SJSA1 (cell line): ENCODE measurements at places on chromosomes 4 and X. TPM values are rescaled to one million over a fixed set of nuclear protein-coding genes. Genes with fewer than 3 reads are reported as not detected.

The ARHGAP24 gene
- 3.4 and 5.4 TPM in 2 replicates for total RNA-seq

The ADH1A gene
- total RNA-seq = not detected in 2 replicates

The CDKN2AIP gene
- total RNA-seq = 21.7 and 24.7 TPM in 2 replicates

The VCX3A gene
- total RNA-seq = not detected in 2 replicates

- no peak for DNase-seq
- no peaks in the 10 kb centered on the region for H3K27me3 ChIP-seq
- H3K4me1 ChIP-seq = no peaks in the 10 kb centered on the region
- no peak overlapping the region for H3K27ac ChIP-seq
Observed at GRCh38 chr4:120775431-120775830, 147.1 kb downstream of the PRDM5 start.

DNA sequence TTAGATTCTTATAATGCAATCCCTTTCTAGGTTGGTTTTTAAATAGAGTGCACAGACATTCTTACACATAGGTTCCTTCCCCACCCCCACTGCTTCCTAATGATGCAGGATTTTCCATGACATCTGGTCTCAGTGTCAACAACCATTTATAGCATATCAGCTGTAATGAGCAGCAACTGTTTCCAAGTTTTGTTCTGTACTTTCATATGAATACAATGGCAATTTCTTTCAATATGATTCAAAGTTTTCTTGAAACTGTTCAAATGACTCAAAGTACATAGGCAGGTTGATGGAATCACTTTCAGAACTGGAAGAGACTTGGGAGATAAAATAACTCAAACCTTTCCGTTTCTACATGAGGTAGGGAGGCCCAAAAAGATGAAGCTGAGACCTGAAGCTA lies 220.7 kb downstream of the CAMK2D start:
- no peak overlapping the region for H3K27ac ChIP-seq
- H3K4me1 ChIP-seq = 0 out of 2 replicates have a peak, but pooled peaks cover 5% of the 10 kb centered on the region
- no peaks in the 10 kb centered on the region for H3K27me3 ChIP-seq
- DNase-seq = no peak
- H3K4me3 ChIP-seq = no peak overlapping the region
- no peaks in the 10 kb centered on the region for H3K36me3 ChIP-seq

GRCh38 chr4:152451496-152451895 lies 84.4 kb downstream of the FBXW7 start:
- H3K4me1 ChIP-seq = no peaks in the 10 kb centered on the region
- no peak for DNase-seq
- H3K4me3 ChIP-seq = no peak overlapping the region
- no peaks in the 10 kb centered on the region for H3K36me3 ChIP-seq
- no peaks in the 10 kb centered on the region for H3K27me3 ChIP-seq

DNA sequence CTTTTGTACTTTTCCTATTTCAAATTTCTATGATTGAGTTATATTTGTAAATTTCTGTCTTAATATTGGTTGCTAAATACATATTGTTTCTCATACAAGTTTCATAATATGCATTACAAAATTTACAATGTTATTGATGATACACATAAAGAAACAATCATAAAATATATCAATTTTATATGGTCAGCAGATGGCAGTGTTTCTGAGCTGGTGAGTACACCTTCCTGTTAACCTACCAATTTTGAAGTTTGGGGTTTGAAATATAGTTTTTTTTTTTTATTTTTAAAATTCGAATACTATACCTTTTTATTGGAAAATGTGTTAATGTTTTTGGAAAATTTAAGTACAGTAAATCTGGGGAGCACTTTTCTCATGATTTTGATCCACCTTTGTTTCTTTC lies 1953.1 kb upstream of the ADGRL3 start:
- H3K4me3 ChIP-seq = no peak overlapping the region
- H3K27me3 ChIP-seq = no peaks in the 10 kb centered on the region
- no peaks in the 10 kb centered on the region for H3K36me3 ChIP-seq
- H3K4me1 ChIP-seq = no peaks in the 10 kb centered on the region
- no peak for DNase-seq
- H3K27ac ChIP-seq = no peak overlapping the region

GRCh38 chr4:158316264-158316663 lies 106.0 kb downstream of the TMEM144 start:
- peaks cover 57% of the 10 kb centered on the region for H3K4me1 ChIP-seq
- H3K36me3 ChIP-seq = no peaks in the 10 kb centered on the region
- no peak for DNase-seq
- H3K4me3 ChIP-seq = peak overlapping the region; percentile 20

DNA sequence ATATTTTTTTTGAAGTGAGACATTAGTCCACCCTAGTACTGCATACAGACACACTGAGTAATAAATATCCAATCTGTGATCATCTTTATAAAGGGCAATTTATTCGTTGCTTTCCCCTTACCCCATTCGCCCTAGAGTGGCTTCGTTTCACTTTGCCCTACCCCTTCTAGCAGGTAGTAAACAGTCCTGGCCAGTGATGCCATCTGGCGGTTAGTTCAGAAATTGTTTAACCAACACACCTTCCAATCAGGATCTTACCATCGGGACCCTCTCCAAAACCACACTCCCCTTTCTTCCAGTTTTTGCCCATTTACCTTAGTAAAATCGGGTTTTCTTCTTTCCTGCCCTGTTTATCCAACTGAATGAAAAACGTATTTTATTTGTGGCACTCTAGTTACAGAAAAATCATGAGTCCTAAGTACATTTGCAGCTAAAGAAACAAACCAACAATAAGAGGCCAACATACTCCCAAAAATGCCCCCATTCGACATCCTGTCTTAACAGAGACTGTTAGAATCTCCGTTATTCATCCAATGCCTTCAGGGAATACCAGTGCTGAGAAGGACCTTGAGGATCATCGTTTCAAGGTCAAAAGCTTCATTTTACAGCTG lies 2.2 kb downstream of the PPA2 start:
- peaks cover 21% of the 10 kb centered on the region for H3K4me1 ChIP-seq
- no peak overlapping the region for H3K27ac ChIP-seq
- peaks cover 8% of the 10 kb centered on the region for H3K36me3 ChIP-seq
- no peaks in the 10 kb centered on the region for H3K27me3 ChIP-seq
- no peak overlapping the region; the same call in 1 of the 2 replicates for H3K4me3 ChIP-seq

DNA sequence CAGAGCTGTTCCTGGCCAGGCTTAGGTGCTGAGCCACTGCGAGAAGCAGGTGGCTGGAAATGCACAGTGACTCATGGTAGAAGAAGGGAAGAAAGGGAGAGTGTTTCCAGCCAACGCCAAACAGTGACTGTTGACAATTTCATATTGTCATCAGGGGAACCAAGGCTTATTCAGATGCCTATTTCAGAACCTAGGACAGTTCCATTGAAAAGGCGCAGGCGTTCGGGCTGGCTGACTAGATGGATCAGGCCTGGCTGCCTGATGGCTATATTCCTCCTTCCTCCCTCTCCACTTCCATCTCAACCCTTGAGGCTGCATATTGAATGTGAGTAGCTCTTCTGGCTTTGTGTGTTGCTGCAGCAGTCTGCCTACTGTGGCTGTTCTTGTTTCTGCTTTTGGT lies 73.0 kb upstream of the FRMPD4 start:
- no peaks in the 10 kb centered on the region for H3K36me3 ChIP-seq
- no peaks in the 10 kb centered on the region for H3K27me3 ChIP-seq
- DNase-seq = no peak
- H3K4me1 ChIP-seq = no peaks in the 10 kb centered on the region
- H3K27ac ChIP-seq = no peak overlapping the region
- H3K4me3 ChIP-seq = no peak overlapping the region

DNA sequence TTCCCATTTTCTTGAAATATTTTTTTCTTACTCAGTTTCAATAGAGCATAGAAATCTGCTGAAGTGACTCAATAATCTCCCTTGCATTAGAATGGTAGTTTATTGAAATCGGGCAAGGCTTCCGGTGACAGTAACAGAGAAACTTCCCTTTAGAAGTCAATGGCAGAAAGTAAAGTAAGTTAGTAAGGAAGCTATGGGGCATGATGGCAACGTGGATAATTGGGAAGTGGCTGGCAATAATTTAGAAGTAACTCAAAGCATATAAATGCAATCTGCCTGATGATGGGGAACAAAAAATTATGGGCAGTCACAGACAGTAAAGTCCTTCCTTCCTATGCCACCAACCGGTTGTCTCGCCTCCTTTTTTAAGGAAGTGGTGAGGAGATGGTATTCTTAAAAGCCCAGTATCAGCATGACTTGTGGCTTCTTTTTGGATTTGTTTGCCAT lies 7.6 kb downstream of the CYBB start:
- no peaks in the 10 kb centered on the region for H3K4me1 ChIP-seq
- no peaks in the 10 kb centered on the region for H3K36me3 ChIP-seq
- DNase-seq = no peak

DNA sequence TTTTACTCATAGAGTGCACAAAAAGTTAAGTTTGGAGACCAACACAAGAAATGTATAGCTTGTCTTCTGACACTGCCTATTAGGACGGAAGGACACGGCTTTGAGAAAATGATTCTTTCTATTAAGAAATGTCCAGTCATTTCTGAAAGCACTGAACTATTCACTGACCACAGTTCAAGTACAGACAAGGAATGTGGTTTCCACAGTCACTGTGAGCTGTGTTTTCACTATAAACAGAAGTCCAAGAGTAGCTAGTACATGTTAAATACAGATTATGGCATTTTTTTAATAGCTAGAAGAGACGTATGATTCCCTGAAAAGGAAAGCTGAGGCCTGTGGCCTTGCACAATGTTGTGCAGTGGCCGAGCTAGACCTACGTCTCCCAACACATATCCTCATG lies 115.1 kb upstream of the GPM6A start:
- no peak overlapping the region for H3K27ac ChIP-seq
- no peaks in the 10 kb centered on the region for H3K4me1 ChIP-seq
- no peak for DNase-seq
- H3K36me3 ChIP-seq = no peaks in the 10 kb centered on the region
- H3K27me3 ChIP-seq = no peaks in the 10 kb centered on the region; the same call in none of the 2 replicates

GRCh38 chr4:153260553-153261300 lies 56.5 kb downstream of the TRIM2 start:
- H3K36me3 ChIP-seq = no peaks in the 10 kb centered on the region; the same call in 1 of the 2 replicates
- H3K27me3 ChIP-seq = no peaks in the 10 kb centered on the region
- peaks cover 18% of the 10 kb centered on the region for H3K4me1 ChIP-seq
- H3K4me3 ChIP-seq = no peak overlapping the region

GRCh38 chr4:52853351-52853750 lies 8.8 kb upstream of the RASL11B start:
- no peaks in the 10 kb centered on the region for H3K36me3 ChIP-seq
- H3K27ac ChIP-seq = no peak overlapping the region

- no peak for DNase-seq
- no peak overlapping the region for H3K27ac ChIP-seq
- H3K4me3 ChIP-seq = no peak overlapping the region
- H3K27me3 ChIP-seq = no peaks in the 10 kb centered on the region
- H3K4me1 ChIP-seq = no peaks in the 10 kb centered on the region
Observed at GRCh38 chrX:15158736-15159406, 111.0 kb downstream of the ASB9 start.

DNA sequence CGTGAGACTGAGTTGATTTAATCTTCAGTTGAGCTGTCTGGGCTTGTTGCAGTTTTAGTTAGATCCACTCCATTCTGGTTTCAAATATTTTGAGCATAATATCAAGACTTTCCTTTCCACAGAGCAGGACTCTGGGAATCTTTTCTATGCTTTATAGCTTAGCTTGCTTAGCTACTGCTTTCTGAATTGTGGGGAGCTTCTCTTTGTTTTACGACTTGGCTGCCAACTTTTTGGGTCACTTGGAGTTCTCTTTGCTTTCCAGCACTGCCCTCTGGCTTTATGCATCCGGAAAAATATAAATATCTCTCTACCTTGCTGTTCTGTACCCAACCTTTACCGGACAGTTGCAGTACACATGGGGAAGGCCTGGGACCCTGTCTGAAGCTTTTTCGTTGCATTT lies 292.1 kb downstream of the STIM2 start:
- DNase-seq = no peak
- no peaks in the 10 kb centered on the region for H3K36me3 ChIP-seq
- H3K4me3 ChIP-seq = no peak overlapping the region
- H3K27ac ChIP-seq = no peak overlapping the region
- H3K4me1 ChIP-seq = no peaks in the 10 kb centered on the region
- no peaks in the 10 kb centered on the region for H3K27me3 ChIP-seq

- no peaks in the 10 kb centered on the region for H3K36me3 ChIP-seq
- no peak for DNase-seq
- H3K4me3 ChIP-seq = no peak overlapping the region
Observed at GRCh38 chr4:151841107-151841506, 80.3 kb upstream of the GATB start.

GRCh38 chrX:49845701-49846403 lies 16.7 kb downstream of the PAGE4 start:
- H3K36me3 ChIP-seq = no peaks in the 10 kb centered on the region
- no peak overlapping the region for H3K4me3 ChIP-seq
- H3K27ac ChIP-seq = no peak overlapping the region
- DNase-seq = no peak
- H3K27me3 ChIP-seq = no peaks in the 10 kb centered on the region
- no peaks in the 10 kb centered on the region for H3K4me1 ChIP-seq

- H3K27ac ChIP-seq = no peak overlapping the region
- no peaks in the 10 kb centered on the region for H3K27me3 ChIP-seq
- H3K4me1 ChIP-seq = no peaks in the 10 kb centered on the region
Observed at GRCh38 chr4:21744046-21744445, 204.5 kb downstream of the KCNIP4 start.

GRCh38 chrX:10296576-10296975 lies 139.8 kb downstream of the CLCN4 start:
- H3K4me1 ChIP-seq = no peaks in the 10 kb centered on the region
- H3K4me3 ChIP-seq = no peak overlapping the region
- no peaks in the 10 kb centered on the region for H3K36me3 ChIP-seq
- H3K27ac ChIP-seq = no peak overlapping the region
- H3K27me3 ChIP-seq = no peaks in the 10 kb centered on the region

DNA sequence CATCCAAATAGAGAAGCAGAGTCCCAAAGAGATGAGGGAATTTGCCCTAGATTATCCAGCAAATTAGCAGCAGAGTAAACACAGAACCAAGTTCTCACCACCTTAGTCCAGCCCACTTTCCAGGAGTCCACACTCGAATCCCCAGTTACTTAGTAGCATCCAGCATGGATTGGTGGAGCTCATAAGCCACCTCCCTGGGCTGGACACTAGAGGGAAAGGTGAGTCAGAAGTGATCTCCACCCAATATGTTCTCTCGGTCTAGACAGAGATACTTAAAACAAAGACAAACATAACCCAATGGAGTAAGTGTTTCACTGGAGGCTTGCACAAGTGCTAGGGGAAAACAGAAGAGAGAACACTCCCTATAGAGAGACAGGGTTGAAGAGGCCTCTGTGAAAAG lies 105.1 kb upstream of the CPEB2 start:
- H3K4me1 ChIP-seq = no peaks in the 10 kb centered on the region
- DNase-seq = no peak
- H3K27ac ChIP-seq = no peak overlapping the region
- no peak overlapping the region for H3K4me3 ChIP-seq
- H3K27me3 ChIP-seq = no peaks in the 10 kb centered on the region
- H3K36me3 ChIP-seq = no peaks in the 10 kb centered on the region

- no peaks in the 10 kb centered on the region for H3K4me1 ChIP-seq
- H3K27ac ChIP-seq = no peak within 1 kb of the TSS
- DNase-seq = no peak
- H3K36me3 ChIP-seq = no peaks in the 10 kb centered on the region
- peak within 1 kb of the TSS; percentile 55 for H3K4me3 ChIP-seq
- no peaks in the 10 kb centered on the region for H3K27me3 ChIP-seq
Observed at GRCh38 chr4:48268956-48269860, at the start of gene TEC. TSS of gene TEC (minus strand) at chr4:48269838. CDS start at chr4:48228614, 41,224 bp downstream.

GRCh38 chr4:174657472-174657871 lies 135.2 kb upstream of the HPGD start:
- H3K27ac ChIP-seq = no peak overlapping the region
- no peaks in the 10 kb centered on the region for H3K4me1 ChIP-seq
- no peak for DNase-seq
- H3K4me3 ChIP-seq = no peak overlapping the region
- H3K27me3 ChIP-seq = peaks cover 8% of the 10 kb centered on the region; the same call in 1 of the 2 replicates
- H3K36me3 ChIP-seq = no peaks in the 10 kb centered on the region
